Stimulated activated CD4-positive, alpha-beta T cell treated with anti-CD3 and anti-CD28 coated beads, Interleukin-1b, Interleukin-23, amount 100 ng/mL, for 1 hour (primary cell): ENCODE measurements at places on chromosomes 4 and X.

DNA sequence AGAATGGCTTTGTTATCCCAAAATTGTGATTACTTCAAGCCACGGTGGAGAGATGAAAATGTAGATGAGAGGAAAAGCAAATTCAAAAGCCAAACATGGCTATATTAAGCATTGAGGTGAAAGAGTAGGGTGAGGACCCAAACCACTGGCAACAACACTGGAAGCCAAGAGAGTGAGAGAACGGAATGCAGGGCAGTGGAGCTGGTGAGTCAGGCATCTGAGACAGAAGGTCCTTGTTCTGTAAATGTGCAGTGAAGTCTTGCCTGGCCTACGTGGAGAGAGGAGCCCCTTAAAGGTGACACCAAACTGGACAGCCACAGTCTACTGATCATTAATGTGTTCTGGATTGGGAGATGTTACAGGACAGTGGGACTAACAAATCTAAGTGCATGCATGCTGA, 22.8 kb upstream of the SEC24B start:
- no peak for DNase-seq

DNA sequence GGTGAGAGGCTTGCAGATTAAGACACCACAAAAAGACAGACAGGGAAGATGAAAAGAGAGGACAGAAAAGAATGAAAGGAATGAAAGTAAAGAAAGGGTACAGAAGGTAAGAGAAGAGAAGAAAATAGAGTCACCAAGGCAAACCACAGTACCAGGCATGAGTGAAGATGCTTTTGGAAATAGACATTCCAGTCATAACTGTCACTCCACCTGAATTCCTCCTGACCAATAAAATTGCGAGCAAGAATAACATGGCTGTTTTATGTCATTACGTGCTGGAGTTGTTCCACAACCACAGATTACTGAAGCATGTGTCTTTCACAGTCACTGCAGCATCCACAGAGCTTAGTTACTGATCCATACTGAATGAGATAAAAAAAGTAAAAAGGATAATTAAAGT, 864.9 kb upstream of the SLIT2 start:
- no peak for DNase-seq

DNA sequence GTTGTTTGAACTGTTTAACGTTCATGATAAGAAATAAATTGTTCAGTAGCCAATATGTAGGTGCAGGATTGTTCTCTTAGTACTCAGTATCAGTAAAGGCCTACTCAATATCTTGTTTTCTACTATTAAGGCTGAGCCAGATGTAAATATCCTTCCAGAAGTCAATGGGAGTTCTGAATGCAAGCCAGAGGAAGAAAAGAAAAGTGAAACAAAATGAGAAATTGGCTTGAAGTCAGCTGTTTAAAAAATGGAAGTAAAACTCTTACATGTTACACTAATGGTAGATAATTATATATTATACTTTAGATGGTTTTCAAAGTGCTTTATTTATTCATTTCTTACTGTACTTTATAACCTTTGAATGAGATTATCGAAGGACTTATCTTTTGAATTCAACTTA, 1417.9 kb downstream of the ADGRL3 start:
- DNase-seq: no peak

GRCh38 chr4:83012200-83012686, 1.6 kb upstream of the LIN54 start:
- DNase-seq: no peak
